ENCODE measurements at places on chromosomes 1 and 21.

- DNase-seq, result no peak
Measured at GRCh38 chr1:155944444-155944799, 3.0 kb downstream of the RXFP4 start.

GRCh38 chr1:68984289-68984688, 487.4 kb upstream of the DEPDC1 start:
- DNase-seq, result no peak

DNA sequence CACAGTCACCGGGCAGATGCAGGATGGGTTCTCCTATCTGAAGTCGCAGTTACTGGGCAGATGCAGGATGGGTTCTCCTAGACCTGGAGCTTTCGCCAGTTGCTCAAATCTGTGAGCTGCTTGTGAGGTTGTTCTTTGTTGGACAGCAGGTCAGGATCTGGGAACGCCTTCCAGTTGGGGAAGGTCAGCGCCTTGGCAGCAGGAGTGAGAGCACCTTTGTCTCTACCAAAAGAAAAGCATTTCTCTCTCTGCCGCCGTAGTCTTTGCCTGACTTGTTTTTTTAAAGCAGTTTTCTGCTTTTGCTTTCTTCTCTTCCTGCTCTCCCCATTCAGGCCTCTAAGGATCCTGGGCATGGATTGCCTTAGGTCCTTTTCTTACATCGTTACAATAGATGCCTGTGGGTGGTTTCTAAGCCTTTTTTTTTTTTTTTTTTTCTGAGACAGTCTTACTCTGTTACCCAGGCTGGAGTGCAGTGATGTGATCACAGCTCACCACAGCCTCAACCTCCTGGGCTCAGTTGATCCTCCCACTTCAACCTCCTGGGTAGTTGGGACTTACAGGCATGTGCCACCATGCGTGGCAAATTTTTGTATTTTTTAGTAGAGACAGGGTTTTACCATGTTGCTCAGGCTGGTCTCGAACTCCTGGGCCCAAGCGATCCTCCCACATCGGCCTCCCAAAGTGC, 15.7 kb downstream of the PEX14 start:
- no peak for DNase-seq

GRCh38 chr1:234965111-234965510, 163.5 kb downstream of the TOMM20 start:
- DNase-seq, result no peak

- no peak for DNase-seq
Measured at GRCh38 chr1:226351709-226352108, 42.7 kb upstream of the LIN9 start.

DNA sequence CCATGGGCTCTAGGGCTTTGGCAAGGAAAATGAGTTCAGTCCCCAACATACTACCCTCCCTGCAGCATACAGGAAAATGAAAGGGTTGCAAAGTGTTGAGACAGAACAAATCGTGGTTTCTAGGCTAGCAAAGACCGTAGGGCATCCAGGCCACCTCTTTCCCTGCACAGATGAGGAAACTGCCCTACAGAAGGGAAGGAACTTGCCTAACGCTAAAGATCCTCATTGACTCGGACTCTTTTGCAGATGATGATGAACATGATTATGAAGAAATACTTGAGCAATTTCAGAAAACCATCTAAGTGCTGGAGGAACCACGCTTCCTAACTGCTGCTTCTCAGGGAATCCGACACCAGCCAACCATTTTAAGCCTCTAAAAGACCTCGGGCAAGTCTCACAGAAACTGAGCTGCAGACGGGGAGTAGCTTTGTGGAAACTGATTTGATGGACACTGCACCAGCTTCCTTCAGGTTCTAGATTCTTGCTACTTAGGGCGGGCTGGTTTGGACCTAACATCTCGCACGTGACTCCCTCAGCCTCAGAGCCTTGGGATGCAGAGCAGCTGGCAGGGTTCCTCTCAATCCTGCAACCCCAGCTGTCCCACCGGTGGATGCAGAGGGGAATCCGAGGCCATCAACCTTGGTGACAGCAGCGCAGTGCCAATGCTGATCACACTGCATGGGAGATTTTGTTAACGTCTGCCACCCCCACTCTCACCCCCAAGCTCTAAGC, 13.4 kb downstream of the THEMIS2 start:
- DNase-seq, result no peak

DNA sequence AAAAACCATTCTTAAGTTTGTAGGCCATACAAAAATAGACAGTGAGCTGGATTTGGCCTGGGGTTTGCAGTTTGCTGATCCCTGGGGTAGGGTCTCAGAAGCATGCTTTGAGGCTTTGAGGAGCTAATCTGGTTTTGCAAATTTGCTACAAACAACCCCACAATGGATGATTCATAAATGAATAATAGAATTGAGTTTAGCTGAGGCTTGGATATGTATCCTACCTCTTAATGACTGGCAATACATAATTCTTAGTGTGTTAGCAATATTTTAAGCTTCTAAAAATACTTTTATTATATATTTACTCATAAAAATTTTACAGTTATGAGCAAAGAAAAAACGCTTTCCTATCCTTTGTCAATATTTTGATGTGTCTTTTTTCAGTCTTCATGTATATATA, 50.6 kb downstream of the ROR1 start:
- no peak for DNase-seq

DNA sequence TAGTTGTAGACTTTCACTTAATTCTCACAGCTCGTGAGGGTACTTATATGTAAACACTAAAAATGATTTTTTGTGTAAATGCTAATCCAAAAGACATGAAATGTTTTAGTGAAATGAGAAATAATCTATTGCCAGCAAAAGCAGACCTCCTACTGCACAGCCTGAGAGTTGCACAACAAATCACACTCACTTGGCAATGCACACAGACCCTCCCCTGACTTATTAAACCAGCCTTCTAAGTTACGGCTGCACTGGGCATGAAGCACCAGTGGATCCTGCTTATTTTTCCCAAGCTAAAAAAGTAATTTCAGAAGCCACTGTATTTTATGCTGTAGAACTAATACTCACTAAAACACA, 10.3 kb downstream of the ERRFI1 start:
- no peak for DNase-seq

- no peak for DNase-seq
Measured at GRCh38 chr1:9014475-9015375, 11.5 kb downstream of the SLC2A7 start.

DNA sequence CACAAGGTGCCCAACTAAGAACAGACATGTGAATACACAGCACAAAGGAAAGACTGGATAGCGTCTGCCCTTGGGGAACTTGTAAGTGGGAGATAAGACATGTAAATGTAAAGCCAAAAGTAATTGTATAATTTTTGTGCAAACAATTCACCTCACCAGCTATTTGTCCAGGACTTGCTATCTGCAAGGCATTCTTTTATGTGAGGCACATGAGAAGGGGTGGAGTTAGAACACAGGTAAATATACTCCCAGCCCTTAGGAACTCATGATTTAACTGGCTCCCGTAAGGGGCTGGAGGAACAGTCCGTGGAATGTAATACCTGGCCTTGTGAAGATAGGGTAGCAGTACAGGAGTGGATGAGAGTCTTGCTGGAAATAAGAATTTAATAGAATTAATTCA, 61.3 kb downstream of the CDK18 start:
- no peak for DNase-seq

DNA sequence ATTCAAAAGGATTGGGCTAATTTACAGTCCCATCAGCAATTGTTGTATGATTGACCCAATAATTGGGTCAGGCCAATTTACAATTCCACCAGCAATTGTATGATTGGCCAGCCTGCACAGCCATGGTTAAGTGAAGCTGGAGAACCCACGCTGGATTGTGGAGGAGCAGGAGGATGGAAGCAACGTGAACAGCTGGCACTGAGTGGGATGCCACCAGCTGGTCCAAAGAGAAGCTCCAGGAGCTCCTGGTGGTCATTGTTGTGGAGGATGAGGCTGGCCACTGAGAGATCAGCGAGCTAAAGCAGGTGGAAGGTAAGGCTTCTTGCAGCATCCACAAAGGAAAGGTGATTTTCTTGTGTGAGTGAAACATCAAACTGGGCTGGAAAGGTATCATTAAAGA, 23.2 kb upstream of the EFCAB14 start:
- no peak for DNase-seq

DNA sequence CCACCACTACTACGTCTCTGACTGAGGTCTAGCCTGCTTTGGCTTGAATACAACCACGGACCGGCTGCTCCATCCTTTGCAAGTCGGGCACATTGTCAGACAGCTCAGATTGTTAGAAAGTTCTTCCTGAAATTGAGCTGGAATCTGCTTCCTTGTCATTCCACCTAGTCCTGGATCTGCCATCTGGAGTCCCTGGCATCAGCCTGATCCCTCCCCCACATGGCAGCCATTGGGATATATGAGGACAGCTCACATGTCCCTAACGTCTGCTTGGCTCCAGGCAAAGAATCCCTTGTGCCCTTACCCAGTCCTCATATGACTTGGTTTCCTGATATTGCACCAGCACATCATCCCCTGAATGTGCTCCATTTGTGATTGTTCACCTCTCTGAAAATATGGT, 56.3 kb upstream of the SYT6 start:
- no peak for DNase-seq

GRCh38 chr1:204802401-204803175, 68.1 kb upstream of the NFASC start:
- DNase-seq, result no peak
